ENCODE measurements at places on chromosomes 4 and X.

- no peak overlapping the region for H3K4me3 ChIP-seq
- no peaks in the 10 kb centered on the region for H3K4me1 ChIP-seq
- H3K27me3 ChIP-seq, result no peaks in the 10 kb centered on the region
- H3K27ac ChIP-seq, result no peak overlapping the region
- no peak for DNase-seq
These were observed 429.8 kb downstream of the BCOR start for GRCh38 chrX:39667736-39668482.

DNA sequence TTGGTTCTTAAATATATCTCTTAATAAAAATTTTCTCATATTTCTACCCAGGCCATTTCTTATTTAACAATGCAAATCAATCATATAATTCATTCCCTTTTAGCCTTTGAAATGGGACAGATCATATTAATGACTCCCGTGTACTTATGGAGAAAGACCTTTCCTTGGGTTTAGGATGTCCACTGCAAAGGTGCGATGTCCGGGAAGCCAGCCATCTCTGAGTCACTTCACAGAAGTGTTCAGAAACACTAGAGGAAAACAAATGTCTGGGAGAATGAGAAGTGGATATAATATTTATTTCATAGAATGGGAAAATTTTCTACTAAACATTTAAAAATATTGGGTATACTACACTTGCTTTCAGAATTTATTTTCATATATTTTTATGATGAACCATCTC lies 15.3 kb downstream of the INTU start:
- no peak overlapping the region for H3K27ac ChIP-seq
- H3K36me3 ChIP-seq, result no peaks in the 10 kb centered on the region
- H3K4me3 ChIP-seq, result no peak overlapping the region
- H3K27me3 ChIP-seq, result no peaks in the 10 kb centered on the region
- H3K4me1 ChIP-seq, result no peaks in the 10 kb centered on the region

DNA sequence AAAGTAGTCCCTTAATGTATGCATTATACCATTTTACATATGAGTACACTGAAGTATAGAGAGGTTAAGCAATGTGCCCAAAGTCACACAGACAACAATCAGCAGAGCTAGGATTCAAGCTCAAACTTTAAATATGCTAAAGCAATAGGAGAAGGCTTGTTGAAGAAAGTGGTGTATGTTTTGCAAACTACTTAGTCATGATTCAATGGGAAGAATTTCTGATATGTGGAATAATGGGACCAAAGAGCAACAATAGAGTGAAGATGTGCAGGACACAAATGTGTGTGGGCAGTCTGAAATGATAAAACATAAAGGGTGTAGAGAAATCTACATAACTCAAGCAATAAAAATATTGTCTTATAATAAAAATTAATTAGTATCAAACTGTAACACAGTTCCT lies 109.0 kb upstream of the ARSJ start:
- no peaks in the 10 kb centered on the region for H3K4me1 ChIP-seq
- DNase-seq, result no peak
- no peak overlapping the region for H3K27ac ChIP-seq
- H3K27me3 ChIP-seq, result peaks cover 5% of the 10 kb centered on the region
- no peak overlapping the region for H3K4me3 ChIP-seq

DNA sequence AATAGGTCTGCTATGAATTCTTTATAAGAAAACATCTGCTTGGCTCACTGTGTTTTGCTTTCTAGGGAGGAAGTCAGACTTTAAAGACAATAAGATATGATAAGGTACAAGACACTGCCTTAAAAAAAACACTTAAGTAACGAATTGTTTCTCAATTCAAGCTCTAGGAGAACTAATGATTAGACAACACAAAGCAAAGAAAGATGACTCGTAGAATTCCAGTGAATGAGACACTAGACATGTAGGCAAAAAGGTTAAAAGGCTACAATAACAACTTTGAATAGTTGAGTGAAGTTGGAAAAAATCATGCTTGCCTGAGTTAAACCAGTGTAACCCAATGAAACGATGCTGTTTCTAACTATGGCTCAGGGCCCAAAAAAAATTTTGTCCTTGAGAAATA lies 344.4 kb upstream of the ACTRT1 start:
- no peak overlapping the region for H3K4me3 ChIP-seq
- H3K27ac ChIP-seq, result no peak overlapping the region
- H3K27me3 ChIP-seq, result no peaks in the 10 kb centered on the region
- H3K4me1 ChIP-seq, result no peaks in the 10 kb centered on the region

- H3K4me1 ChIP-seq, result peaks cover 53% of the 10 kb centered on the region
- DNase-seq, result no peak
- no peak overlapping the region for H3K4me3 ChIP-seq
- no peak overlapping the region for H3K27ac ChIP-seq
- H3K36me3 ChIP-seq, result peaks cover 21% of the 10 kb centered on the region
These were observed 167.2 kb downstream of the SH3KBP1 start for GRCh38 chrX:19720236-19720635.

- H3K27ac ChIP-seq, result peak overlapping the region; percentile 90
- peaks cover 35% of the 10 kb centered on the region for H3K4me1 ChIP-seq
- H3K36me3 ChIP-seq, result peaks cover 25% of the 10 kb centered on the region
- DNase-seq, result peak; percentile 54
- peak overlapping the region; percentile 40 for H3K4me3 ChIP-seq
These were observed 165.5 kb downstream of the KLF8 start for GRCh38 chrX:56397636-56398035.

- H3K4me3 ChIP-seq, result peak overlapping the region; percentile 81
- peak overlapping the region; percentile 88 for H3K27ac ChIP-seq
- peaks cover 8% of the 10 kb centered on the region for H3K36me3 ChIP-seq
- H3K27me3 ChIP-seq, result no peaks in the 10 kb centered on the region
These were observed 10.3 kb downstream of the ATP5ME start for GRCh38 chr4:663438-664428.

GRCh38 chr4:3721627-3722026 lies 44.6 kb upstream of the ADRA2C start:
- H3K4me1 ChIP-seq, result no peaks in the 10 kb centered on the region
- no peaks in the 10 kb centered on the region for H3K36me3 ChIP-seq
- H3K27ac ChIP-seq, result no peak overlapping the region
- DNase-seq, result no peak
- peaks cover 18% of the 10 kb centered on the region for H3K27me3 ChIP-seq
- H3K4me3 ChIP-seq, result no peak overlapping the region

GRCh38 chr4:110787109-110787508 lies 164.2 kb upstream of the PITX2 start:
- H3K27me3 ChIP-seq, result no peaks in the 10 kb centered on the region
- no peak overlapping the region for H3K4me3 ChIP-seq
- H3K4me1 ChIP-seq, result no peaks in the 10 kb centered on the region
- no peak overlapping the region for H3K27ac ChIP-seq

DNA sequence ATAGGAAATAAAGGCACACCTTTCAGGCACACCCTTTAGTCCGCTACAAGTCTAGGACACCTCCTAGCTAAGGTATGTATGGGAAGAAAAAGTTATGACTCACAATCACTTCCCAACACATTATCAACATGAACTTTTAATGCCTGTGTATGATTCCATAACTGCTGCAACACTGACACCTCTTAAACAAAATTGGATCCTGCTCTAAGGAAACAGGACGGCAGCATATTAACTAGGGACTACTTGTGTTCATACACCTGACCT lies 2.4 kb upstream of the PPP3CA start:
- peaks cover 28% of the 10 kb centered on the region for H3K27me3 ChIP-seq
- peaks cover 16% of the 10 kb centered on the region for H3K4me1 ChIP-seq
- H3K4me3 ChIP-seq, result no peak overlapping the region

- no peak overlapping the region for H3K27ac ChIP-seq
- no peaks in the 10 kb centered on the region for H3K4me1 ChIP-seq
- no peak for DNase-seq
- no peaks in the 10 kb centered on the region for H3K36me3 ChIP-seq
- no peaks in the 10 kb centered on the region for H3K27me3 ChIP-seq
These were observed 23.7 kb downstream of the MGARP start for GRCh38 chr4:139256349-139256748.

GRCh38 chr4:72383439-72383838 lies 185.6 kb downstream of the ADAMTS3 start:
- no peaks in the 10 kb centered on the region for H3K4me1 ChIP-seq
- no peak overlapping the region for H3K27ac ChIP-seq
- H3K36me3 ChIP-seq, result no peaks in the 10 kb centered on the region
- no peak overlapping the region for H3K4me3 ChIP-seq

- no peaks in the 10 kb centered on the region for H3K27me3 ChIP-seq
- no peak overlapping the region for H3K27ac ChIP-seq
- H3K36me3 ChIP-seq, result peaks cover 22% of the 10 kb centered on the region
- no peak for DNase-seq
These were observed 5.9 kb downstream of the TSR2 start for GRCh38 chrX:54446084-54446483.

GRCh38 chr4:138542191-138542776 lies 300.1 kb upstream of the SLC7A11 start:
- H3K4me1 ChIP-seq, result no peaks in the 10 kb centered on the region
- DNase-seq, result no peak
- H3K27ac ChIP-seq, result no peak overlapping the region
- H3K4me3 ChIP-seq, result no peak overlapping the region

DNA sequence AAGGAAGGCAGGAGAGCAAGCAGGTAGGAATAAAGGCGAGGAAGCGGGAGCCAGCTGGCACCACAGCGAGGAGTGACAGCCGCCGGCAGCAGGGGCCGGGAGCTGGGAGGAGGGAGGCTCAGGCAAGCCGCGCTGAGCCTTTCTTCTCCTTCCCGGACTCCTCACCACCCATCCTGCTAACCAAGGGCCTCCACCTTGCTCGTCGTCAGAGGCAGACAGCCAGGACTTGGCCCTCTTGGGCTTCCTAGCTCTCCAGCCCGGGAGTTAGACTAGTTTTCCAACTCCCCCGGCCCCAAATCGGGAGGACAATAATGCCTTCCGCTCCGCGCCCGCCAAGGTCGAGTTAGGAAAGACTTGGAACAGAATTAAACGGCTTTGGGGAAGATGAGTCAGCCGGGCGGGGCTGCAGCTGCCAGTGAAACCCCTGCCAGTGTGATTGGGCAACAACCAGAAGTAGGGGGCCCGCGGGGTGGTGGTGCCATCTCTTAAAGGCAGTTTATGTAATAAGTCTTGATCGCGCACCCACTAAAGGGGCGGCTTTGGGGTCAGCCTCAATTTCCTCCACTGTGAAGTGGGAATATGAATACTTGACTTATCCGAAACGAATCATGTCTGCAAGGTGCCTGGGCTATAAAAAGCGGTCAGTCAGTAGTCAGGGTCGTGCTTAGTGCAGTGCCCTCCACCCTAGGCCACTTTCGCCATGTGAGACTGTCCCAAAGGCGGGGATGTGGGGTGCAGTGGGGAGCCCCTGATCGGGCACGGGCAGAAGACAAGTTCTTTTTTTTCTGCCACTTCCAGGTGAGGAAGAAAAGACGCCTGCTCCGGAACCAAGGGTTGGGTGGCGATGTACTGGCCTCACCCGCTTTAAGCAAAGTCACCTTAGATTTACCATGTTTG lies 6.7 kb upstream of the HSD17B10 start:
- no peaks in the 10 kb centered on the region for H3K36me3 ChIP-seq
- peaks cover 25% of the 10 kb centered on the region for H3K4me1 ChIP-seq
- peaks cover 3% of the 10 kb centered on the region for H3K27me3 ChIP-seq
- DNase-seq, result peak; percentile 62

- H3K27ac ChIP-seq, result no peak overlapping the region
- DNase-seq, result no peak
- H3K36me3 ChIP-seq, result no peaks in the 10 kb centered on the region
- H3K4me3 ChIP-seq, result no peak overlapping the region
- H3K4me1 ChIP-seq, result no peaks in the 10 kb centered on the region
These were observed 12.0 kb upstream of the GPR78 start for GRCh38 chr4:8568068-8568668.

GRCh38 chr4:87097075-87097474 lies 123.3 kb downstream of the KLHL8 start:
- no peaks in the 10 kb centered on the region for H3K27me3 ChIP-seq
- peaks cover 34% of the 10 kb centered on the region for H3K4me1 ChIP-seq
- H3K4me3 ChIP-seq, result no peak overlapping the region

- no peak for DNase-seq
- H3K27ac ChIP-seq, result no peak overlapping the region
- no peaks in the 10 kb centered on the region for H3K27me3 ChIP-seq
- H3K36me3 ChIP-seq, result no peaks in the 10 kb centered on the region
- H3K4me3 ChIP-seq, result no peak overlapping the region
These were observed 358.2 kb upstream of the GATB start for GRCh38 chr4:152118819-152119553.

Data from activated CD8-positive, alpha-beta T cell treated with anti-CD3 and anti-CD28 coated beads for 36 hours (primary cell).